Activated naive CD4-positive, alpha-beta T cell (primary cell): ENCODE measurements at places on chromosomes 1 and 21.

GRCh38 chr1:174022976-174023277, 770 bp upstream of the RC3H1 start:
- no peak for DNase-seq

- DNase-seq = no peak
Measured at GRCh38 chr21:29424728-29425127, 126.0 kb downstream of the BACH1 start.

DNA sequence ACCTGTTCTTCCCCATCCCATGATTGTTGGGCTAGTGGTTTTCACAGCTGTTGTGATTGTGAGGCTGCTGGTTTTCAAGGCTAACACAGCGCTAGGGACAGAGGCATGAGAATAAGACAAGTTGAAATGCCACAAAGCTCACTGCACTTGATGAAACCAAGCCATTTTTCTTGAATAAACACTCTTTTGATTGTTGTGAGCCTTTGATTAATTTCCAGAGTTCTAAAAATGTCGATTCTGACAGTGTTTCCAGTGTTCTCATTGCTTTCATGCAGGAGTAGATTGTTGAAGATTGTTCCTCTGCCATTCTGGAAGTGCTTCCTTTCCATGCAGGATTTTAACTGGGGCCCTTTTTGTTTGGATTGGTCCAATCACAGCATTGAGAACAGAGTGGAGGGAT, 134.9 kb upstream of the GRIK3 start:
- DNase-seq = no peak

- no peak for DNase-seq
Measured at GRCh38 chr1:245074232-245074747, 80.5 kb upstream of the KIF26B start.

GRCh38 chr1:212232090-212232489, 53.1 kb upstream of the PPP2R5A start:
- no peak for DNase-seq

DNA sequence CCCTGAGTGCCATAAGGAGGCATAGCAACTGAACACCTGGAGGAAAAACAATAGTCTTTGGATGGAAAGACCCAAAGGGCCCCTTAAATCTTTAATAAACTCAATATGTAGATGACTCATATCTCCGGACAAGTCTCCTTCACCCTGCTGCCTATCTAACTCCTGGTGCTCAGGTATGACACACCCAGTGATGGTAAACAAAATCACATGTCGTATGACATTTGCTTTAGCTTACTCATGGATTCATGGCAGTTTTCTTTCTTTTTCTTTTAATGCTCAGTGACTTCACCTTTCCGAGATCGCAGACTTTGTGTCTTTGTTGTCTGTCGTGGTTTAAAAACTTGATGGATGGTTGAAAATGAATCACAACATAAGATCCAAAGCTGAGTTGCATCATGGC, 208.5 kb upstream of the PROX1 start:
- no peak for DNase-seq

- no peak for DNase-seq
Measured at GRCh38 chr1:34721646-34722355, 33.0 kb upstream of the GJB5 start.

DNA sequence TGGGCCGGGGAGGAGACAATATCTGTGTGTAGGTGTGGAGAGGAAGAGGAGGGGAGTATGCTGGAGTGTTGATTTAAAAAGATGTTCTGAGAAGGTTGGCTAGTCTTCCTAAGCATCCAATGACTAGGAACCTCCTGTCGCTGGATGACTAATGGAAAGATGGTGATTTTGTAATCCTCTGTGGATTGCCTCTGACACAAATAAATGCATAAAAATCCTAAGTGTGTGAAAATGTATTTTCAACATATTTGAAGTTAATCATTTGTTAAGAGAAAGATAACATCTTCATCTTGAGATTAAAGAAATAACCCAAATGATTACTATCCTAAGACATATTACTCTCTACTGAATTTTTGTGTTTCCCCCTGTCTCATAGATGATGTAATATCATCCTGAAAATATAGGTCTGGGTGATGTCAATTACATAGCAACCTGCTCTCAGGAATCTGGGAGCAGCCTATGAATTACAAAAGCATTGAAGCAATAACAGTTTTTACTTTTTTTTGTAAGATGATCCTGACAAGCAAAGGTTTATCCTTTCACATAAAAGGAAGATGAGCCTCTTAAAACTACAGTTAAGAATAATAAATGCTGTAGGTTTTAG, 220.5 kb upstream of the MAP1LC3C start:
- no peak for DNase-seq

- DNase-seq = no peak
Measured at GRCh38 chr1:116211294-116211693, 100.1 kb downstream of the MAB21L3 start.

- DNase-seq = no peak
Measured at GRCh38 chr21:41640748-41641509, 125.9 kb downstream of the RIPK4 start.

DNA sequence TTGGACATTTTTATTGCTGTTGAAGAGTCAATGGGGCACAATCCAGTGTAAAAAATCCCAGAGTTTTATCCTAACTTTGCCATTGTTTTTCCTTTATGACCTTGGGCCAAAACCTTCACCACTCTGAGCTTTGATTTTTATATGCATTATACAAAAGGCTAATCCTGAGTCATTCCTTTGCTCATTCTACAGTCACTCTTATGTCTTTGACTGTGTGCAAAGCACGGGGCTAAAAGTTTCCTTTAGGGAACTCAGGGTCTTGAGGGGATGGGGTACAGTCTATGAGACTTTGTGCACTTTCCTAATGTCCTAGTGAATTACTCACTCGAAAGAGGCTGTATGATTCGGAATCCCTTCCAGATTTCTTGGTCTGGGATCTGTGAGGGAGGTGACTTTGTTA, 543.2 kb upstream of the CAMK1G start:
- no peak for DNase-seq

GRCh38 chr1:30327370-30328099, 395.9 kb downstream of the MATN1 start:
- DNase-seq = no peak

GRCh38 chr1:215872658-215873057, 305.6 kb downstream of the KCTD3 start:
- DNase-seq = no peak

- no peak for DNase-seq
Measured at GRCh38 chr1:26224606-26225005, 9.4 kb upstream of the CEP85 start.

GRCh38 chr1:30284226-30284625, 439.2 kb downstream of the MATN1 start:
- DNase-seq = no peak

GRCh38 chr1:221740993-221741702, 741 bp downstream of the DUSP10 start:
- DNase-seq = no peak

DNA sequence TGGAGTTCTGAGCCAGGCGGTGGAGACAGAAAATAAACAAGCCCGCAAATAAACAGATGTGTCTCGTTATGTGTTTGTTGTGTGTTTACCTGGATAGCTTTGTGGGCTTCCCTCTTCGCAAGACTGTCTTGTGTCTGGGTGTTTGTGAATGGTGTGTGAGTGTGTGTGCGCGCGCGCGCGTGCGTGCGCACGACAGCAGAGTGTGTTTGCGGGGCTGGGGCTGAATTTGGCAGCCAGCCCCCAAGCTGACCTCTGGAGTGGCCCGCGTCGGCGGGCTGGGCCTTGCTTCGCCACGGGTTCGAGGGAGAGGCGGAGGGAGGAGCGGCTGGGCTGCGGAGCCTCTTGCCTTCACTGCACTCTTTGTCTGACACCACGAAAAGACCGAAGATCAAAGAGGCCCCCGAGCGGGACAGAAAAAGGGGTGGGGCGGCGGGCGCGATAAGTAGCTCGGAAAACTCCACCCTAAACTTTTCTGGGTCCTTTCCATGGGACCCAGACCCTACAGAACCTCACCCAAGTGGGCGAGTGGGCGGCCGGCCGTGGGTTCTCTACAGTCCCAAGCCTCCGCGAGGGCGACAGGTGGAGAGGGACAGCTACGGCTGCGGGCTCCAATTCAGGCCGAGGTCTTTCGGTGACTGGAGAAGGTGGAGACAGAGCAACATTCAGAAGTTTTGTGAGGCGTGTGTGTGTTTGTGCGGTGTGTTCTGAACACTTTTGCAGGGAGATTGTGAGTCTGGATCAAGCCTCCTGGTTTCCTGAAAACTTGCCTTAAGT, 14.5 kb downstream of the PAX7 start:
- DNase-seq = no peak
